ENCODE measurements at places on chromosomes 11 and 22.

DNA sequence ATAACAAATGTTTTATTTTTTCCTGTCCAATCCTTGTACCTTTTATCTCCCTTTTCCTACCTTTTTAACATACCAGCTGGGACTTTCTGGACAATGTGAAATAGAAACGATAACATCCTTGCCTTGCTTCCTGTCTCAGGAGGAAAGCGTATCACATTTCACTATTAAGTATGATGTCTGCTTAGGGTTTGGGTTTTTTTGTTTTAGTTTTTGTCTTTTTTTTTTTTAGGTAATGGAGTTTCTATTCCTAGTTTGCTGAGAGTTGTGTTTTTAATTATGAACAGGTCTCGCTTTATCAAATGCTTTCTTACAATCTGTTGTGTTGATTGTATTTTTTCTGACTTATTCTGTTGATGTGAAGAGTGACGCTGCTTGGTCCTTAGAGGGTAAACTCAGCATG, 64.2 kb upstream of the KCNQ1OT1 start:
- DNase-seq = no peak

DNA sequence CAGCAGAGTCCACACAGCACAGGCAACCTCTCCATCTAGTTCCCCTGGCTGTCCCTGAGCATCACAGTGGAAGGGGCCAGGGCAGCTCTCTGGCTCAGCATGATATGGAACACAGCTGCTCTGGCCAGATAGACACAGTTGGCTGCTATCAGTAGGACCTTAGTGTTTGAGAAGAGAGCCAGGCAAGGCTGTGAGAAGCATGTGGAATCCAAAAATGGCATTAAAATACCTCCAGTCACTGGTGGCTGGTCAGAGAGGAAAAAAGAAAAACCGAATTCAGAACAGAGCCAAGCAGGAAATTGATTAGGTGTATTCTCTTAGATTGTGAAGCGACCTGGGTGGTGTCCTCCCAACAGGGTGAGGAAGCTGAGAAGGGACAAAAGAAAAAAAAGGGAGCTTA, 27.9 kb downstream of the SERPINH1 start:
- no peak for DNase-seq

DNA sequence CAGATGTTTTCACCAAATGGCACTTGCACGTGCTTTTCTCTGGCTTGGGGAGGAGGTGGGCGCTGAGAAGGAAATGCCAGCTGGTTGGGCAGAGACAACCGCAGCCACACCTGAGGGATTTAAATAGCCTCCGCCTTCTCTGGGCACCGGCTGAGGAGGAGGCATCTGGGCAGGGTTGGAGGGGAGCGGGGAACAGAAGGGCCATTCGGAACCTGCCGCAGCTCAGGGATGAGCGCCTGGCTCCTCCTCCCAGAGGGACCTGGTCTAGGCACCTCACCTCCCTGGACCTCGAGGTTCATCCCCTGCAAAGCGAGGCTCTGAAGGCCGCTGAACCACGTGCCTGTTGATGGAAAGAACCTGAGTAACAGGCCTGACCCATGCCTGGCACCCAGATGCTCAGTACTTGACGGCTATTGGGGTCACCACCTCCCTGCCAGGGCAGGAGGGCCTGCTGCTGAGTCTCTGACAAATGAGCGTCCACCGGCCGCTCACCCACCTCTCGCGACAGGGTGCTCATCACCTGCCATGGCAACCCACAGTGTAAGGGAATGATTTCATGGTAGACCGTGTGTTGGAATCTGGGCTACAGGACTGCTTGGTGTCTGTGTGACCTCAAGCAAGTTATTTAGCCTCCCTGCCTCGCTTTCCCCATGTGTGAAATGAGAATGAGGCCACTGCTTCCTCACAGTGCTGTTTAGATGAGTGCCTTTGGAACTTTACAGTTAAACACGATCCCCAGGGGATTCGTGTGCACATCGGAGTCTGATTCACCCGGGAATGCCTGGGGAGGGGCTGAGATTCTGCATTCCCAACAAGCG, 2.0 kb upstream of the KDELR3 start:
- DNase-seq = no peak

DNA sequence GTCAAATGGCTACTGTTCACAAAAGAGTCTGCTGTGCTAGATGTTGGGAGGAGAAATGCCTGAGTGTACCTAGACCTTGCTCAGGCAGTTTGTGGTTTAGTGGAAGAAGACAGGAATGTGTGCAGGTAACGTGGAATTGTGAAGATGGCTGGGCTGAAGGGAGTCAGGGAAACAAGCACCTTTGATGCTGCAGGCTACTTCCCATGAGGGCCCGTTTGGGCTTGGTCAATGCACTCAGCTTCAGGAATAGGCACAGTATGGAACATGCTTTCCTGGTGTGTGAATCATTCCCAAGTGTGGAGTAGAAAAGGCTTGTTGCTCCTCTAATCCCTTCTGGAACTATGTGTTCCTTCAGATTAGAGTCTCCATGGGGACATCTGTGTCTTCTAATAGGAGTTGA, 318.3 kb upstream of the MTNR1B start:
- DNase-seq = no peak

GRCh38 chr11:72739240-72740059, 12.8 kb downstream of the ARAP1 start:
- DNase-seq = no peak

DNA sequence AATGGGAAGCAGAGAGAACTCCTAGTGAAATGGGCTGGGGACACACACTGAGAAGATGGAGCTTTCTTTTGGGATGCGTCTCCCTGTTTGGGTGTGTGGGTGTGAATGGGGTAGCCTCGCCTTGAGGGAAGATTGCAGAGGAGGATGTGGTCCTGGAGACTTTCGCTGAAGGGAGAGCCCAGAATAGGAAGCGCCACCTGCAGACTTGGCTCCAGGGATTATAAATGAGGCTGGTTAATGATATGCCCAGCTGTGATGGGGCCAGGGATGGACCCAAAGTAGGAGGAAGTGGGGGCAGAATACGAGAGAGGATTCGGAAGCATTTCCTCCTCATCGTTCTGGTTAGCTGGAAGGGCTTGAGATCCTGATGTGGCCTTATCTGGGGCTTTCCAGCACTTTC, 13.7 kb downstream of the RELT start:
- DNase-seq = no peak

DNA sequence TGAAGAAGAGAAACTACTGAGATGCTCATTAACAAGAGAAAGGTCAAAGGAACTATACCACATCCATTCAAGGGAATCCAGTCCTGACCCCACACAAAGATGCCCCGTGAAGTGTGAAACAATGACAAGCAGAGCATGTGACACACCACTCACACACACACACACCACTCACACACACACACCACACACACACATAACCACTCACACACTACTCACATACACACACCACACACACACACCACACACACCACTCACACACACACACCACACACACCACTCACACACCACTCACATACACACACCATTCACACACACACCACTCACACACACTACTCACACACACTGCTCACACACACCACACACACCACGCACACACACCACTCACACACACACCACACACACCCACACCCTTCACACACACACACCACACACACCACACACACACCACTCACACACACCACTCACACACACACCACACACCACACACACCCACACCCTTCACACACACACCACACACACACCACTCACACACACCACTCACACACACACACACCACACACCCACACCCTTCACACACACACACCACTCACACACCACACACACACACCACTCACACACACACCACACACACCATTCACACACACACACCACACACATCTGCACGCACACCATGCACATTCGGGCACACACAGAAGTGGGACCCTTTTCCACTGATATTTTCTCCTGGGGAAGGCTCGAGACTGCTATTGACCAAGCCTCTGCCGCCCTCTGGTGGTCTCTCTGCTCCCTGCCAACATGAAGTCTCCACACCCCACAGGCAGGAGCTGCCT, 32.0 kb upstream of the COMT start:
- peak; percentile 71 for DNase-seq
